ENCODE measurements at places on chromosomes 1 and 21.
A peak's percentile ranks its signal among the peaks of the same experiment; 100 is the strongest.

GRCh38 chr1:184191181-184191621, 139.7 kb downstream of the TSEN15 start:
- DNase-seq: no peak

- no peak for DNase-seq
These were observed 42.2 kb upstream of the TARBP1 start for GRCh38 chr1:234520908-234521817.

DNA sequence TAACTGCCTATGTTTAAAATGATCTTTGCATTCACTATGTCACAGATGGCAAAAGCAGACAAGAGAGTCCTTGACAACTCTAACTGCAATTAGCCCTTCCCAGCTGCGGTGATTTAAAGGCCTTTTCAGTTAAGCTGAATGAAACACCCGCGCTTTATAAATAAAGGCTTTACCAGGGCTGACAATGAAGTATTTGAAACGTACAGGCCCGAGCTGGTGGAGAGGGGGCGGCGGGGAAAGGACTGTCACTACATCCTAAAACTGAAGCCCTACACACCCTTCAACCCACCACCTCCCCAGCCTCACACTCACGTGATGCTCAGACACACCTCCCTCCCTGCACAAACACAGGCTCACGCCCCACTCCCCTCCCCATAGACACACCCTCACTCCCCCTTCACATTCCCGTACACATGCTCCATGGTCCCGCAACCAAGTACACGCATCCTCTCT, 45.5 kb downstream of the GRIK3 start:
- DNase-seq: no peak

DNA sequence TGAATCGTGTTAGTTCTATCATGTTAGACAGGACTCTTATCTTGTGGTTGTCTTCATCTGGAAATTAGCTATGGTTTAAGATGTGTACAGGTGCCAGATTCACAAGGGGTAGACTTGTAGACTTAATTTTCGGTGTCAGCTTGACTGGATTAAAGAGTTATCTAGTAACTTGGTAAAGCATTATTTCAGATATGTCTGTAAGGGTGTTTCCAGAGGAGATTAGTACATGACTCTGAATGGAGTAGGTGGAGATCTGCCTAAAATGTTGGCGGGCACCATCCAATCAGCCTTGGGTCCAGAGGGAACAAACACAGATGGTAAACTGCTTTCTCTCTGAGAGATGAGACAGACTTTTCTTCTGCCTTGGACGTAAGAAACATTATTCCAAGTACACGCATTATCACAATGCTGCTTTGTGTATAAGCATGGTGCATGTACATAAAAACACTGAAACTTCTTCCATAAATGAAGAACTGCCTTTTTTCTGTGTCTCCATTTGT, 434.6 kb downstream of the SMYD3 start:
- no peak for DNase-seq

DNA sequence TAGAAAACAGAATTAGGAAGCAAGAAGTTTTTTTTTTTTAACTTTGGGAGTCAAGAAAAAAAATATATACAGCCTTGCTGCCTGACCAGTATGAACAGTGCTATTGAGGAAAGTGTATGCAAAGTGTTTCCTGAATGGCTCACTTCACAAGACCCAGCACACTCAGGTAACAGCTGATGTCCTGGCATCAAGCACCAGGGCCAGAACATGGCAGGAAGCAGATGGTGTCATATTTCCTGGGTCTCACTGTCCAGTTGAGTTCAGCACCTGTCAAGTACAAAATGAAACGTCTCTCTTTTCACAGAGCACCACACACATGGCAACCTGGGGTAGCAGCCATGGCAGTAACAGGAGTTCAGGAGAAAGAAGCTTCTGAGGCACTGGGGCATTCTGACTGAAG, 372.3 kb downstream of the TTLL7 start:
- no peak for DNase-seq

GRCh38 chr1:39955547-39956539, 898 bp downstream of the MFSD2A start:
- peak; percentile 70 for DNase-seq

DNA sequence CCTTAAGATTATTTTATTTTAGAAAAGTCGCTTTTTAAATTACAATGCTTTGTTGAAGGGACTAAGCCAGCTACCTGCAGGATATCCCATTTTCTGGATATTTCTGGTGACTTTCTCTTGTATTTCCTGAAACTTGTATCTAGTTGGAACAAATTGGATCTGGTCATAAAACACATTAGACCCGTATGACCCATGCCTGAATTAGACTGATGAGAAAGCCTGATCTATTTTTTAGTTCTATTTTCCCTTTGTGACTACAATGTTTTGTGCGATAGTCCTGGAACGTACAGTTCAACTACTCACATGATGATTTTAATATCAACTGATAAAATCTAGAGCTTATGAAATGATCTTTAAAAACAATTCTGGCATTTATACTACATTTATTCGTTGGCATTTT, 151.8 kb downstream of the RHOU start:
- DNase-seq: no peak

- no peak for DNase-seq
These were observed 437.0 kb downstream of the MATN1 start for GRCh38 chr1:30286241-30286987.

DNA sequence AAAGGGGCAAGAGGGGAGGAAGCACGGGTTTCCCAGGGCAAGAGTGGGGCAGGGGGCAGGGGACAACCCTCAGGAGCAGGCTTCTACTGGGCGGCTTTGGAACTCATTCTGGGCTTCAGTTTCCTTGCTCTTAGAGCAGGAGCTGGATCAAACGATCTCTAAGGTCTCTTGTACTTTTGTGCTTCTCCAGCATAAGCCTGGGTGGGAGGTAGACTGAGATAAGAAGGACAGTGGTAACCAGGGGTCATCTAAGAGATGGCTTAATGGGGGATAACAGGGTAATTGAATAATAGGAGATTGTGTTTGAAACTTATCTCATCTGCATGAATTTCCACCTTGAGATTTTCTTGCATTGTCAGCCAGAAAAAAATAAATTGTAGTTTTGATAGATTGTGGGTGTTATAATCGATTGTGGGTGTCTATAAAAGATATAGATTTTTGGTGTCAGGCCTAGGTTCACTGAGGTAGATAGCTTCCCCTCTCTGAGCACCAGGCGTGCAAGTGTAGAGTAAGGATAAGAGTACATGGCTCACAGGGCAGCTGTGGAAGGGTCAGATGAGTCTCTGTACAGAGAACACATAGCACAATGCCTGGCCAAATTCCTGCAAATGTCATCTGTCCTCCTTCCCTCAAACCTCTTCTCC, 68.0 kb downstream of the CD58 start:
- DNase-seq: no peak

DNA sequence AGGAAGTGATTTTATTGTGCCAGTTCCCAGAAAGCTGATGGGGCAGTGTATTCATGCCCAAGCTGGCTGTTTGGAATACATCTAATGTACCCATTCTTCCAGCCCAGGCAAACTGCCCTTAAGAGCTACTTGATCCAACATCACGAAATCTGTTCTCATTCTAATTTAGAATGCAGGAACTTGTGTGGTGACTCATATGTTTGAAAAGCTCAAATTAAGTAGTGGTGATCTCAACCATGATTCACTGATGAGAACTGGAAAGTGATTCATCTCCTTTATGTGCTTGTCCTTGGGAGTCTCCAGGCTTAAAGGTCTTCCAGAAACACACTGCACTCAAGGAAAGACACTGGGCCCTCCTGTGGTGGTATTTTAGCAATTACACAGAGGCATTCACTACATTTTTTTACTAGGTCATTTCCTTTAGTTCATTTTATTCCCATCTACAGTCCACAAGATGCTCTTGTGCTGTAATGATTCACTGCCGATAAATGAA, 65.4 kb downstream of the RPE65 start:
- DNase-seq: no peak

GRCh38 chr21:44910229-44911067, 10.3 kb downstream of the ITGB2 start:
- DNase-seq: no peak

DNA sequence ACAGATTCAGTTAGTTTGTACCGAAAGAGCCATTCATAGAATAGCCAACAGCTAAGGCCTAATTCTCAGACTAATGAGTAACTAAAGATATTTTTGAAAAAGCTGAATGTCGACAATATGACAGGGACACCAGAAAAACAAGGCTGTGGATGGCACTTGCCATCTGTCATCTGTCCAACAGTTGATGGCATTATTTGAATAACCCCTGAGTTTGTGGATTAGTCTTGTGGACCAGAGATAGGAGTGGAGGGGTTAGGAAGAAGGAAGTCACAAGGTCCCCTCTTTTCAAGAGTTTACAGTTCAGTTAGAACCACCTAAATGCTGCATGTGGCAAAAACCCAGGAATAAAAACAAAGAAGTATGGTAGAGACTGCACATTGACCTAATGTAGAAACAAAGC, 356.5 kb upstream of the DUSP10 start:
- no peak for DNase-seq

GRCh38 chr1:157512036-157512969, 40.0 kb downstream of the FCRL5 start:
- no peak for DNase-seq

GRCh38 chr1:232248276-232248820, 381.6 kb downstream of the SIPA1L2 start:
- DNase-seq: no peak

GRCh38 chr21:16514316-16514715, 784.5 kb downstream of the USP25 start:
- no peak for DNase-seq

GRCh38 chr21:15112858-15113257, 48.1 kb upstream of the NRIP1 start:
- DNase-seq: no peak

GRCh38 chr21:14452031-14452726, 69.2 kb upstream of the HSPA13 start:
- peak; percentile 18 for DNase-seq

GRCh38 chr1:200905411-200906052, 10.8 kb downstream of the INAVA start:
- DNase-seq: peak; percentile 49

DNA sequence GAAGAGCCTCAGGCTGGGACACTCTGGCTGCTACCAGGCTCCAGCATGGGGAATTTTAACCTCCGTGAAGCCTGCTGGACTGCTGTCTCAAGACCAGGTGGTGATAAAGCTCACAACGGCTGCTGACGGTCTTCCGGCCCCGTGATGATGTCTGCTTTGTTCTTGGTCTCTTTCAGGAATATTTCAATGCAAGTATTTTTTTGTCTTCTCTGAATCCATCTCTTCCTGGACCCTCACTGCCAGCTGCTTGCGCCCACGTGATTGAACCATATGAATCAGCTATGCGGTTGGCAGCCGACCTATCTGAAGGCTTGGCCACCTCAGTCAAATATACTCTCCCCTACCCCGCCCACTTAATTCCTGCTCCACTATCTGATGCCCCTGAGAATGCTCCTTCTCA, 14.6 kb upstream of the SLC6A17 start:
- no peak for DNase-seq

- no peak for DNase-seq
These were observed 72.0 kb downstream of the ZNF281 start for GRCh38 chr1:200337831-200338230.

DNA sequence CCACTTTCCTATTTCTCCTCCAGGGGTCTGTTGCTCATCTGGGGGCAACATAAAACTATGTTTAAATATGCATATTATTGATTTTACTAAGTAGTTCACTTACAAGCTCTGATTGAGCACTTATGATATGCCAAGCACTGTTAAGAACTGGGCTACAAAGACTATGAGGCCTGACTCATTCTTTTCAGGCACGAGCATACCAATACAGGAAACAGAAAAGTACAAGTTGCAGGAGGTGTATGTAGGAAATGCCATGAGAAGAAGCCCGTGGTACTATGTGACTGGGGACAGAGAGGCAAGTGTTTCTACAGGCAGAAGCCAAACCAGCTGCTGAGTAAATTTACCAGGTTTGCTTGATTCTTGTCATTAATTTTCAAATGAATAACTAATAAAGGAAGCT, 120.4 kb upstream of the PTGFR start:
- no peak for DNase-seq

DNA sequence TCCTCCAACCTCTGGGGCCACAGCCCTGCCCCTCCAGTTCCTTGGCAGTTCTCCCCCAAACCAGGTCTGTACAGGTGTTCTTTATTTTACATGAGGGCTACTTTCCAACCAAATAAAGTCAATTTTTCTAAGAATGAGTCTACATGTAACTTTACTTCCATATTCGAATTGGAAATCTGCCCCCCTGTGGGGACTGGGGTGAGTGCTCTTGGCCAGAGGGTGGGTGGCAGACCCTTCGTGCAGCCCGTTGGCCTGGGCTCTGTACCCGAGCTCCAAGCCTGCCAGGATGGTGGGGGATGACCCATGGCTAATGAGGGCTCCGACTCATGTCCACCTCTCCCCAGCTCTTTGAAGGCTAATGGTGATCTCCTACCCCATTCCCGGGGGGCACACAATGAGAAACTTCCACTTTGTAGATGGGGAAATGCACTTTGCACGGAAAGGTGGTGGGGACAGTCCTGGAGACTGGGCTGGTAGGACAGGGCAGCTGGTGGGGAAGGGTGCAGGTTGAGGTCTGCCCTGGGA, 589 bp upstream of the CATSPER4 start:
- DNase-seq: no peak

DNA sequence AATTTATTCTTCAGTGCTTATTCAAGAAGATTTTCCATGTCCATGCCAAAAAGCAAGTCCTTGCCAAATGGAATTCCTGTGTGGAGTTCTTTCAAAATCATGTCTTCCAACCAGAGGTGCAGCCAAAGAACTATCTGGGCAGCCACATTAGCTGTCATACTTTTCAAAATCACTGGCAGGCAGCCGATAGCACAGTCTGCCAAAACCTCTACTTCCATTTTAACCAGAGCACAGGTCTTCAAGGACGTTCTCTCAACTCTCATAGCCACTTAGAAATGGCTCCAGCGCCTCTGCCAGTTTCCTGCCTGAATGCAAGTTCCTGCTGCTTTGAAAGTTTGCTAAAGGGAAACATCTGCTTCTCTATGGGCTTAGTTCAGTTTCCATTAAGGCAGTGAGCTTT, 975.7 kb upstream of the ADGRL4 start:
- no peak for DNase-seq

GRCh38 chr1:44377925-44378784, 23.1 kb upstream of the ERI3 start:
- DNase-seq: peak; percentile 33

DNA sequence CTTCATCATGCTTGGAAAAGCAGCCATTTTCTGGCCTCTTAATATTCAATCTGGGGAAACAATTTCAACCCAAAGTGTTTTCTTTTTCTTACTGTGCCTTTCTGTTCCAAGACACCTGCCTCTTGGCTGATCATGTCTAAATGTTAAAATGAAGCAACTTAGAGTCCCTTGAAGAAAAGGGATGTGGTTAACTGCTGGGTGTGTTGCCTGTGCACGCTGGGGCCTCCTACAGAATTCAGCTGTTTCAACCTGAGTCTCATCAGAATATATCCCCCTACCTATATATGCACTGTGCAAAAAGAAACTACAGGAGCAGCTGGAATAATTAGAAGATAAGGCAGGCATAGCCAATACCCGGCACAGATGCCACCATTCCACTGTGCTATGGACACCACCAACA, 222.0 kb downstream of the OMA1 start:
- no peak for DNase-seq

DNA sequence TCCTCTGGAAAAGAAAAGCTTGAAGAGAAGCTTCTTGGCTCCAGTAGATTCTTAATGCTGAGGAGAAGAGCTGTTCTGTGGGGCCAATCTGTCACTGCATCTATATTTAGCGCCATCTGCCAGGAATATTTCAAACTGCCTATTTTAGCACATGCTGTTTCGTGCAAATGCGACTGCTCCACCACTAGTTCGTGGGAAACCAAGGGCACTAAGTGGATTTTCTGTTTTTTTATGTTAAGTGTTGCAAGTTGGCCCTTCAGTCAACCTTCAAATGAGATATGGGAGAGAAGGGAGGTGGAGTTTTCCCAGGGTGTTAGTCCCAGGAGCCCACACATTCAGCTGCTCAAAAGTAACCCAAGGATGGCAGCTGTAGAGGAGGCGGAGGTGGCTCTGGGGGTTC, 91.9 kb downstream of the TSEN15 start:
- DNase-seq: no peak

All from activated naive CD4-positive, alpha-beta T cell treated with Interleukin-2 at 50 U/mL for 16 hours (primary cell).